HepG2 (cell line): ENCODE measurements at places on chromosomes 4 and X. TPM values are rescaled to one million over a fixed set of nuclear protein-coding genes. Genes with fewer than 3 reads are reported as not detected.

The SERTM2 gene
- total RNA-seq: not detected in 2 replicates

The HNRNPH2 gene
- total RNA-seq: 56.9 and 80.1 TPM in 2 replicates

The NXF2B gene
- total RNA-seq: not detected in 2 replicates

The GSX2 gene
- not detected in 2 replicates for total RNA-seq
